ENCODE measurements at places on chromosomes 3 and 15.

- DNase-seq: no peak
Measured at GRCh38 chr3:11381141-11381540, 108.9 kb downstream of the ATG7 start.

GRCh38 chr15:63418811-63419210 lies 37.2 kb upstream of the CA12 start:
- no peak for DNase-seq

DNA sequence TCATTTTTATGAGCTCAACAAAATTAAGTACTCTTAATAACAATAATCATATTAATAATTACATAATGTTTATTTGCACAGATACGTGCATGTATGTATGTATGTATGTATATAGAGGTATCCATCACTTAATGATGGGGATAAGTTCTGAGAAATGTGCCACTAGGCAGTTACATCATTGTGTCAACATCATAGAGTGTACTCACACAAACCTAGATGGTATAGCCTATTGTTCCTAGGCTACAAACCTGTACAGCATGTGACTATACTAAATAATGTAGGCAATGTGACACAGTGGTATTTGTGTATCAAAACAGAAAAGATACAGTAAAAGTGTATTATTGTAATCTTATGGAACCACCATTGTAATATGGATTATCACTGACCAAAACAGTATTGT lies 874.7 kb upstream of the GBE1 start:
- no peak for DNase-seq

GRCh38 chr3:191328383-191328961 lies 722 bp upstream of the CCDC50 start:
- DNase-seq: no peak

GRCh38 chr3:10193692-10194327 lies 29.1 kb downstream of the IRAK2 start:
- no peak for DNase-seq
